ENCODE measurements at places on chromosomes 12 and 14.

DNA sequence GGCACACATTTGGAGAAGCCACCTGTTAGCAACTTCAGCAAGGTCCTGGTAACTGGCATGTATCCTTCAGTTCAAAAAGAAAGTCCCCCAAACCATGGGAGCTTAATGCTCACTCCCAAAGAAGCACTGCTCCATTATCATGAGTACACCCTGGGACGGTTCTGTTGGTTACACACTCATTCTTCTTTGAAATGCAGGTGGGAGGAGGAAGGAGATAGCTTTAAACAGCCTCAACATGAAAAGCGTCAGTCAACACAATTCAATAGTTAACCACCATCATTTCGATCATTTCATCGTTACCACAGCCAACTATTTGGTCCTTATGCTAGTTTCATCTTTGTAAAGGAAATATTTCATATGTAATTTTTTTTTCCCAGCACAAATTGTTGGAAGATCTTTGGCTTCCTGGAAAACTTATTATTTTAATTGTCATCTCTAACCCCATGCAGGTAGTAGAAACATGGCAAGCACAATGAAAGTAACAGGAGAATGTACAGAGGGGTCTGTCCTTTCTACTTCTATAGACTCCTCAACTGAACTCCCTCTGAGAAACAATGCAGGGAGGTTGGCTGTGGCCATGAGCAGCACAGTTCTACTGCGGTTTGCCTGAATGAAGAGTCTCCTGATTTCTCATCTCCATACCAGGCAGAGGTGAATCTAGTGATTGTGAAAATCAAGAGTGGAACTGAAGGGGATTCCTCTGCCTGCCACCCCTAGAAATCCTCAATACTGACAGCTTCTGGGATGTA lies 196.4 kb upstream of the FOXN3 start:
- DNase-seq = no peak

- no peak for DNase-seq
Observed at GRCh38 chr12:105920161-105920684, 218.5 kb downstream of the NUAK1 start.

DNA sequence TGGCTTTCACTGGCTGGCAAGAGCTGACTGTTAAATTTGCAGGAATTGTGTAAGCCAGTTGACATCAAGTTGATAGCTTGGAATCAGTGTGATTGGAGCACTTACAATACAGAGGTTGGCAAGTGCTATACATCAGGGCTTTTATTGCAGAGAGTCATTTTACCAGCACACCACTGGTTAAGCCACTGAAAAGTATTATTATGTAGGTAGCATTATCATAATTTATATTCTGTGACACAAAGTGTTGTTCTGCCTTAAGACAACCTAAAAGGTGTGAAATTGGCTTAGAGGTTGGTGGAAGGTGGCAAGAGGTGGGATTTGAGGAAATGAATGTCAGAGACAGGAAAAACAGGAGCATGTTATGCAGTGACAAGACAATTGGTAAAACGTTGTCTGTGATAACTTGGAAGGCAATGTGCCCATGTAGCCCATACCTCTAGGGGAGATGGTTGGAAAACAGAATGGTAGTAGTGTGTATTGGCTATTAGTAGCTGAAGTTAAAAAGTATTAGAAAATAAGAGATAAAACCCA lies 172.9 kb upstream of the PRICKLE1 start:
- no peak for DNase-seq

DNA sequence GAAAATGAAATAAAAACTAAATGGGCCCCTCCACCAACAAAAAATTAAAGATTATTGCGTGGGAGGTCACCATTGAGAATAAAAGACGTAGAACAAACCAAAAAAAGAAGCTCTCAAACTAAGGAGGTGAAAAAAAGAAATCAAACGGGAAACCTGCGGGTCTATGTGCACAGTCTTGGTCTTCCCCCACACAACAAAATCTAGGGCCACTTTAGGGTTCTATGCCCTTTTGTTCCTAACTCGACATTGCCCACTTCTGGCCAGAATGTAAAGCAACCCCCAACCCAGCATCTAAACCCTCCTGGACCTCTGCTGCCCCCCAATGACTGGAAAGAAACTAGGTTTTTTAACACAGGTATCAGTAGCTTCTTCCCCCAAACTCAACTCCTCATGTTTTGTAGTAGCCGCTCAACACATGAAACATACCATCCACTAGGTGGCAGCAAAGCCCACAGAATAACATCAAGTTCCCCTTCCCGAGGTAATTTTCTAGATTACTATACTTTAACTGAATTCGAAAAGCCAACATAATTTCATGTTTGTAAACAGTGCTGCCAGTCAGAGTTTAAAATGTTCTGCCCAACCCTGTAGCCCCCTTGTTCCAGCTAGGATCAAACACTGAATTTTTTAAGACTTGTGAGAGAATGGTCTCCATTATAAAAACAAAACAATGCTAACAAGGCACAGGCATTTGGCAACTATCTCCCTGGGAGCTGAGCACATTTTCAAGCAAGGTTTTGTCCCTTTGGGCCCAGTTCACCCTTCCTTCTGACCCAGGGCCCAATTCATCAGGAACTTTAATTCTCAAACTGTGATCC lies 18.7 kb downstream of the DAD1 start:
- DNase-seq = peak; percentile 81

- DNase-seq = no peak
Observed at GRCh38 chr14:91302391-91302790, 57.9 kb upstream of the GPR68 start.

DNA sequence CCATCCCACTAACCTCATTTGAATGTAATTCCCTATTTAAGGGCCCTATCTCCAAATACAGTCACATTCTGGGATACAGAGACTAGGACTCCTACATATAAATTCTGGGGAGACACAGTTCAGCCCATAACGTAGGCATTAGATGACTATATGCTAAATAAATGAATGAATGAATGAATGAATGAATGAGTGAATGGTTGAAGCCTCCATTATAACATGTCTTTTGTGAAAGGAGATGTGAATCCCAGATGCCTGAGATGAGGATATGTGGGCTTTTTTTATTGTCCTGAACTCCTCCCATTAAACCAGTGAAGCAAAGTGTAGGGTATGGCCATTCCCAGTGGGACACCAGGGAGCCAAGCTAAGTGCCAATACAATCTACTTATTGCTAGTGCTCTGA lies 20.5 kb upstream of the TMEM233 start:
- DNase-seq = no peak

Measured in transverse colon (tissue), 4 donors.